ENCODE measurements at places on chromosomes 7 and 10.

GRCh38 chr10:110074298-110074697 lies 66.5 kb downstream of the ADD3 start:
- DNase-seq = peak; percentile 62

DNA sequence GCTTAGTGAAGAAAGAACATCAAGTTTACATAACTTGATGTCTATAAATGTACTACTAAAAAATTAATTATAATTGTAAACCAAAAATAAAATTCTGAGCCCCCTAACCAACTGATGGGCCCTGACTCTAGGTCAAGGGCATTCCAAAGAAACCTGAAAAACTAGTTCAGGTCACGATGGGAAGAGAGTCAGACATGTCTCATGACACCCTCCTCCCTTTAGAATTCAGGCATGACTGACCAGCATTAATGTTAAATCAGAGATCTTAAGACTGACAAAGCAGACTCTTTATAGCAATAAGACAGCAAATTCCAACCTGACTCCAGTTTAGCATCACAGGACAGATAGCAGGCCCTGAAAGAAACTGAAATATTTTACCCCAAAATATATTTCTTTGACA lies 21.6 kb upstream of the OTUD1 start:
- no peak for DNase-seq

GRCh38 chr10:135601-136464 lies 578 bp downstream of the ZMYND11 start:
- DNase-seq = peak; percentile 72

- peak; percentile 75 for DNase-seq
Observed at GRCh38 chr7:92447345-92448204, at the start of gene GATAD1. TSS of gene GATAD1 (plus strand) at chr7:92447482. CDS start at chr7:92447730, 248 bp downstream.

- DNase-seq = no peak
Observed at GRCh38 chr7:129642871-129643549, 31.5 kb downstream of the NRF1 start.

- DNase-seq = no peak
Observed at GRCh38 chr10:3776796-3777571, 8.0 kb downstream of the KLF6 start.

GRCh38 chr7:116671681-116672595 lies at the start of gene MET:
TSS of gene MET (plus strand) at chr7:116672196. CDS start at chr7:116699085, 26,889 bp downstream.
- peak; percentile 50 for DNase-seq

- DNase-seq = no peak
Observed at GRCh38 chr10:85045046-85045445, 716.7 kb downstream of the CCSER2 start.

DNA sequence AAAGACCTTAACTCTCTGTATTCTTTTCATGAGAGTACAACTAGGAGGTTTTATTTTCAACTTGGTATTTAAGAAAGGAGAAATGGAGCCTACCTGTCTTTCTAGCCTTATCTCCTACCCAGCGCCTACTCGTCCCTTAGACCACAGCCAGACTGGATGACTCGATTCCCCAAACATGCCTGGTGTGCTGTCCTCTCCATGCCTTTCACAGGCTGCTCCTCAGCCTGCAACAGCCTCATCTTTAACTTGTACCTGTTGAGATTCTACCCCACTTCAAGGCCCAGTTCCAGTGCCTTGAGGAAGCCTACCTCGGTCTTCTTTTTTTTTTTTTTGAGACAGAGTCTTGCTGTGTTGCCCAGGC lies 29.4 kb downstream of the CPA1 start:
- no peak for DNase-seq

- no peak for DNase-seq
Observed at GRCh38 chr7:105816954-105817615, 59.3 kb downstream of the ATXN7L1 start.

DNA sequence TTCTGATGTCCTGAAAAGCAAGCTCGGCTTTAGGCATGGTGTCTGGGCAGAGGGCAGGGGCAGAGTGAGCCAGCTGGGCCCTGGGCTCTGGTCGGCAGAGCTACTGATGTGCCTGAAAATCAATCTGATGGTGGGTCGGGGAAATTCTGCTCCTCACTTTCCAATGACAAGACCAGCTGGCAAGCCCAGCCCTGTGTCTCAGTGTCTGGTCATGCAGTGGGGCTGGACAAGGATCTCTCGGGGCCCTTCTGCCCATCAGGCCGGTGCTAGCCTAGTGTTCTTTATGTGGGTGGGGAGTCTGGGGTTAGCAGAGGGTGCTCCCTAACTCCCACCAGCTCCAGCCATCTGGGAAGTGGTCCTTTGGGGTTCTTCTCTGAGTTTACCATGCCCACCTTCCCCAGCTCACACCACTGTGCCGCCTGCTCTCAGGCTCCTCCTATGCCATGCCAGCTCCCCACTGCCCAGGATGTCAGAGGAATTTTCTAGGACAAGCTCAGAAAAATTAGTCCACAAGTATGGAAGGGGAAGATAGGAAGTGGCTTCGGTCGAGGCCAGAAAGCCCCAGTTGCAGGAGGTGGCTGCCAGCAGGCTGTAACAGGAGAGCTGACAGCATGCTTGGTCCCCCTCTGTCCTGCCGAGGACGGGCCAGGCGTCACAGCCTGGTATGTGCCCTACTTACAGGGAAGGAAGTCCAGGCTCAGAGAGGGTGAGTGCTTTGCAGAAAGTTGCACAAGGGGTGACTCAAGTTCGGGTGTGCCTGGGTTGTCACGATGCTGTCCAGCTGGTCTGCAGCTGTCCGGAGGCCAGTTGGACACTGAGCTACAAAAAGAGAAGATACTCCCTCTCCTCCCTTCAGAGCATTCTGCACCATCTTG lies 135.2 kb downstream of the ADCY1 start:
- DNase-seq = no peak

GRCh38 chr7:27151341-27151930 lies 947 bp downstream of the HOXA3 start:
- DNase-seq = no peak

DNA sequence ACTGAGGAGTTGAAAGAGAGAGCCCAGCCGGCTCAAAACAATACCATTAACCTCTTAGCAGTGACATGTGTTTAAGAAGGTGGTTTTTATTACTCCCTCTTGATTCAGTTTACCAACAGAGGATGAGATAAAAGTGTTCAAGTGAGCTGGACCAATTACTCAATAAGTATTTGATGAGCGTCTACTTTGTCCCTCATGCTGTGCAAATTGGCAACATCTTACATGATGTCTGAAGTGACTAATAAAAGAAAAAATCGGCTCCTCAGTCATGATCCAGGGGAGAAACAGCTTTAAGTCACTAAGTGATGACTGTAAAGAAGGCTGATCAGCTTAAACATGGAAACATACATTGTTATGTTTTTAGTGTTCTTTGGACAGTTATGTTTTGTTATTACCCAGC lies 7.8 kb downstream of the WNT16 start:
- no peak for DNase-seq

GRCh38 chr7:142152076-142152475 lies 40.6 kb downstream of the MGAM2 start:
- no peak for DNase-seq

DNA sequence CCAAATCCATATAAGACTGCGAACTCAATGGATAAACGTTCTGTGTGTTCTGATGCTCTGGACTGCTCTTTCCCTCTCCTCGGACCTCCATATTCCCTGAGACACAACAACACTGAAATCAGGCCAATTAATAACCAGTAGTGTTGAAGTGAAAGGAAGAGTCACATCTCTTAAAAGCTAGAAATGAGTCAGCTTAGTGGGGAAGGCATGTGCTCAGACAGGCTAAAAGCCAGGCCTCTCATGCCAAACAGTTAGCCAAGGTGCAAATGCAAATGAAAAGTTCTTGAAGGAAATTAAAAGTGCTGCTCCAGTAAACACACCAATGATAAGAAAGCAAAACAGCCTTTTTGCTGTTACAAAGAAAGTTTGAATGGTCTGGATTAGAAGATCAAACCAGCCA lies 29.3 kb downstream of the TNS3 start:
- DNase-seq = no peak

DNA sequence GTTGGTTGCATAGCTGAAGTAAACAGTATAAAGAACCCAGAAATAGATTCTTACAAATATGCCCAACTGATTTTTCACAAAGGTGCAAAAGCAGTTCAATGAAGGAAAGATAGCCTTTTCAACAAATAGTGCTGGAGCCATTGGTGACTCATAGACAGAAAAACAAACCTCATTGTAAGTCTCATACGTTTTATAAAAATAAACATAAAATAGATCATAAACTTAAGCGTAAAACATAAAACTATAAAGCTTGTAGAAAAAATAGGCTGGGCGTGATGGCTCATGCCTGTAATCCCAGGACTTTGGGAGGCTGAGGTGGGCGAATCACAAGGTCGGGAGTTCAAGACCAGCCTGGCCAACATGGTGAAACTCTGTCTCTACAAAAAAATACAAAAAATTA lies 318.8 kb upstream of the IGFBP3 start:
- no peak for DNase-seq

- no peak for DNase-seq
Observed at GRCh38 chr10:1020460-1020859, 5.2 kb downstream of the IDI2 start.

DNA sequence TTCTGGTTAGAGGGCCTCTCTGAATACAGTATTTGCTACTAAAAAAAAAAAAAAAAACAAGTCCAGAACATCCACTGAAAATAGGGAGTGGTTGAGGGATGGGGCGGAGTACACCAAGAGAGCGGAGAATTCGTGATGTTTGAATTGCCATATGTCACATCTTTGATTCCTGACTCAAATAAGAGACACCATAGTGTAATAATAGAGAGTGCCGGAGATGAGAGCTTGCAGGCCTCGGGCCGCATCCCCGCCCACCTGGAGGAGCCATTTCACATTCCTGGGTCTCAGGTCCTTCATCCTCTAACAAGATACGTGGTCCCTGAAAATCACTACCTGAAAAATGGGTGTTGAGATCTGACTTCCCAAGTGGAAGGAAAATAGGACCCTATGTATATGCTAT lies 46.8 kb downstream of the KIAA1549 start:
- DNase-seq = no peak

DNA sequence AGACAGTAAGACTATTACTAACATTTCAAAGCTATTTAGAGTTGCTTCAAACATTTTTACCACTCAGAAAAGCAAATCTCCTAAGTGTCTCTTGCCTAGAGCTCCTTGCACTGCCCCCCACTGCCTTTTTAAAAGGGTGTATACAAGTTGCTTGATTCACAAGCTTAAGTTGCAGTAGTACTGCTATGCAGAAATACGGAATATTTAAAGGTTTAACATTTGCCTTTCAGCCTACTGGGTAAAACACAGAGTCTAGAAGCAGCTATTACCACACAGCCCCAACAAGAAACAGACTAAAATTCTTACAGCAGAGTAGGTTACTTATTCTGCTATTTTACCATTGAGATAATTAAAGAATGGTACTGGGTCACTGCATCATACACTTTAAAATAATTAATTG lies 128.5 kb downstream of the CNOT4 start:
- no peak for DNase-seq

- no peak for DNase-seq
Observed at GRCh38 chr7:657565-658119, 68.9 kb upstream of the DNAAF5 start.

DNA sequence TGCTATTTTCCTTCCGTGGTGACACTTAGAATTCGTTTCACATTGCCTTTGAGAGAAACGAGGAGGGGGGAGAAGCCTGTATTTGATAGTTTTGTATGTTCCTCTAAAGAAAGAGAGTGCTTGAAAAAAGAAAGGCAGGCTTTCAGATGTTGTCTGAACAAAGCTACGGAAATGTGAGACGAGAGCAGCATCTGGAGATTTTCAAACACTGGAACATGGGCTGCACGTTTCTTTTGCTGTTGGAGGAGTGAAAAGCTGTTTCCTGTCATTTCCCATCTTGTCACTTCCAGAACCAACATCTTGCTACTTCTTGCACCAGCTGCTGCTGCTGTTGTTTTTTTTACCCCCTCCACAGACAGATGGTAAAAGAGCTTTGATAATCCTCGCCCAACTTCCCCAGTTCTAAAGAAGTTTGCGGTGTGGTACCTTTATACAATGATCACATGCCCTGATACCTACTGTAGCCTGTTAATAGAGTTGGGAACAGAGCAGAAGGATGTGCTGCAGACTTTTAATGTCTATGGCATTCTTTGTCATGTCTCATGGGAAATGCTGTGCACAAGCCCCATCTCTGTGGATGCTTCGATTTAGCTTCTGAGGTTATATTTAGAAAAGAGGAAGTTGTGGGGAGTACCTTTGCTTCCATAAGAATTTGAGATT lies 408.1 kb downstream of the AUTS2 start:
- DNase-seq = no peak

DNA sequence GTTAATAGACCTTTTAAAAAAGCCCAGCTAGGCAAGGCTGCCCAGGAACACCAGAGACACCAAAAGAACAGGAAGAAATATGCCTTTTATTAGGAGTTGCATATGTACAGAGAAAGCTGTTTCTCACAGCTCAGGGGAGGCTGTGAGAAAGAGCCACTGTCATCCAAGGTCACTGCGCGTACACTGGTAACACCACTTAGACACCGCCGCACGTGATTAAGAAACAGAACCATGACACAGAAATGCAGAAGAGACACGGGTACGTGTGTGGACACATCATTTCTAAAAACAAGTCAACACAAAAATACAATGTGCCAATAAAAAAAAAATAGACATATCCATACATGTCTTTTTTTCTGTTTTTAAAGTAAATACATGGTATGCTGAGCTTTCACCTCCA lies 705.6 kb downstream of the PARD3 start:
- DNase-seq = no peak

GRCh38 chr7:35717516-35717915 lies 22.6 kb upstream of the HERPUD2 start:
- no peak for DNase-seq

GRCh38 chr10:124436191-124436638 lies 13.6 kb downstream of the NKX1-2 start:
- DNase-seq = peak; percentile 63

GRCh38 chr10:78336402-78336791 lies 302.7 kb downstream of the RPS24 start:
- DNase-seq = no peak

GRCh38 chr10:96651998-96652431 lies 65.2 kb upstream of the TM9SF3 start:
- DNase-seq = peak; percentile 95

GRCh38 chr10:88131511-88132139 lies 268.2 kb downstream of the PTEN start:
- DNase-seq = no peak

- no peak for DNase-seq
Observed at GRCh38 chr7:117781707-117782106, 91.5 kb downstream of the CTTNBP2 start.

DNA sequence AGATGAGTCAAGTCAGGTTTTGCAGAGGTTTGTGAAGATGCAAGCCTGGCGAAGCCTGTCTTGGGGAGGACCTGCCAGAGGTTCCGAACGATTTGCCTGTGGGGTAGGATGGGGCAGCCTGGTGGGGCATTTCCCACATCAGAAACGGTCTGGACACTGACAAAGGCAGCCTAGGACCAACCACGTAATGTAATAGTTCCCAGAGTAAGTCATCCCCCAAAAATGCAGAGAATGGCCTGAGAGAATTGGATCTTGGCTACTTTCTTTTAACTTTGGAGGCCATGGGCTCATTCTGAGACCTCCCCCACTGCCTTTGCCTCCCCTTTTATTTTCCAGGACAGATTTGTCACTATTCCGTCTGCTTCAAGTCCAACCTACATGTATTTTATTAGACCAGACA lies 168.9 kb upstream of the SH2B2 start:
- no peak for DNase-seq

Data from Kasumi-1 (cell line).